Breast epithelium (tissue), 4 donors: ENCODE measurements at places on chromosomes 11 and 22.

- no peak for DNase-seq
These were observed 116.4 kb downstream of the SLC17A6 start for GRCh38 chr11:22454461-22455090.

GRCh38 chr11:60762851-60763691 lies 6.4 kb downstream of the MS4A15 start:
- DNase-seq = no peak

DNA sequence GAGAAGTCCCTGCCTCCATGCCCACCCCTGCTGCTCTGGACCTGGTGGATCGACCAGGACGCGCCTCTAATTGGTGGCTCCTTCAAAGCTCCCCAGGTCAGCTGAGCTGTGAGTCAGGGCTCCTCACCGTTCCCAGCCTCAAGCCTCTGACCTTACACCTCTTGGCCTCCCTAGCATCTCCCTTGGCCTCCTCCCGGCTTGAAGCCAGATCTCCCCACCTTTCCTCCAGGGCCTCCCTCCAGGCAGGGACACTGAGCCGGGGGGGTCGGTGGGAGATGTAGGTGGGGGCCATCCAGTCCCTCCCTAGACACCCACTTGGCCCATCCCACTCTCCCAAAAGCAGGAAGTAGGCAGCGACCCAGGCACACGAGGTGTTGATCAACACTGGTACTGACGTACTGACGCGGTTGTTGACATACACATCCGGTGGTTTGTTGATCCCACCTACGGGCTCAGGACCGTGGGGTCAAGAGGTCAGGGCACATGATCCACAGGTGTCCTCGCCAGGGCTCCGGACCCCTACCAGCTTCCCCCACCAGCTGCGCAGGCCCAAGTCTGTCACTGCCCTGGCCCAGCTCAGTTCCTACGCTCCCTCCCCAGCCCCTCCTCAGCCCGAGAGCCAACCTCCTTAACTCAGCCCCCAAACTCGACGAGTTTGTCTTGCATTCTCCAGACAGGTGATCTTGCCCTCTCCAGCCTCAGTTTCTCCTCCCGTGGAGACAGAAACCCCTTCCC lies 802 bp downstream of the ATG2A start:
- DNase-seq = peak; percentile 49

DNA sequence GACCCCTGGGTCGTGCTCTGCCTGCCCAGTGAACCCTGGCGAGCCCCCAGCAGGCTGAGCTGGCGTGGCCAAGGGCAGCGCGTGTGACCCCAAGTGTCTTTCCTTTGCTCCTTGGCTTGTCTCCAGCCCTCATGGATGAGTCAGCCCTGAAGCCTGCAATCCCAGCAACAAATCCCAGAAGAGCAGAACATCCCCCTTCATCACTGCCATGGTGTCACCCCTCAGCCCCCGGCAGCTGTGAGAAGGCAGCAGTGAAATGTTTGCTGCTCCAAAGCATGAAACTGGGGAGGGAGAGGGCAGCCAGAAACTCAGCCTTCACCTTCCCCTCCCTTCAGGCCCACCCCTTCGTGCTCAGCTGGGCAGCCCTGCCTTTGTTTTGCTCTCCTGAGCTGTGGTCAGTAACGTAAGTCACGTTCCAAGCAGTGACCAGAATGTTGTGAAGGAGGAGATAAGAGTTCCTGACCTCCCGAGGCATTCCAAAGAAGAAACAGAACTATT lies 29.8 kb downstream of the ADAMTS15 start:
- DNase-seq = no peak

DNA sequence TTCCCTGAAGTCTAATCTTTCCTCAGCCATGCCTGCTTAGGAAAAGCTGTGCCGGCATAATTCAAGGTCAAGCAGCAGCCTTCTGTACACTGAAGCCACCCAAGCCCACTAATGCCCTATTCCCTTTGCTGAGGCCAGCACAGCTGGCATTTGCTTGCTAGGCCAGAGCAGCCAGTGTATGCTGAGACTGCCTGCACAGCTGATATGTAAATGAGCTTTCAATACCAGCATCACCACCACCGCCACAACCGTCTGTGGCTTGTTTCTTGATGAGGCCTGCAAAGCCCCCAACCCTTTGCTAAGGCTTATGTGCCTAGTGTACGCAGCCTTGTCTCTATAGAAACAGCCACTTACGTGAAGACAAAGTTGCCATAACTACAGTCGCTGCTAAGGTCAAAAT lies 56.3 kb upstream of the TNRC6B start:
- DNase-seq = no peak

DNA sequence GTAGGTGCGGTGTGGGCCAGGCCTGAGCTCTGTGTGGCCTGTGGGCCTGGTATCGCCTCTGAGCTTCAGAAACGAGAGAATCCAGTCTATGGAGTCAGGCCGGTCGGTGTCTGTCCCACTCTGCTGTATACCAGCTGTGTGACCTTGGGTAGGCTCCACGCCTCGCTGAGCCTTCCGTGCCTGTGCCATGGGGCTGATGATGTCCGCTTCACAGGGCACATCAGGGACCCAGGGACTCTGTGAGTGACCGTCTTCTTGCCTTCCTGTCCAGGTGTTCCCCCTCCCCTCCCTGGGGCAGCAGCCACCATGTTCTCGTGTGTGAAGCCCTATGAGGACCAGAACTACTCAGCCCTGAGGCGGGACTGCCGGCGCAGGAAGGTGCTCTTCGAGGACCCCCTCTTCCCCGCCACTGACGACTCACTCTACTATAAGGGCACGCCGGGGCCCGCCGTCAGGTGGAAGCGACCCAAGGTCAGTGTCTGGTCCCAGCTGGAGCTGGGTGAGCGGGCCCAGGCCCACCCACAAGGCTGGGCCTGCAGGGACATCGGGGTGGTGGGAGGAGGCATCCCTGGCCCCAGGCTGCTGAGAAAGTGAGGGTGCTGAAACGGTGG lies 17.9 kb downstream of the CAPN5 start:
- DNase-seq = no peak

DNA sequence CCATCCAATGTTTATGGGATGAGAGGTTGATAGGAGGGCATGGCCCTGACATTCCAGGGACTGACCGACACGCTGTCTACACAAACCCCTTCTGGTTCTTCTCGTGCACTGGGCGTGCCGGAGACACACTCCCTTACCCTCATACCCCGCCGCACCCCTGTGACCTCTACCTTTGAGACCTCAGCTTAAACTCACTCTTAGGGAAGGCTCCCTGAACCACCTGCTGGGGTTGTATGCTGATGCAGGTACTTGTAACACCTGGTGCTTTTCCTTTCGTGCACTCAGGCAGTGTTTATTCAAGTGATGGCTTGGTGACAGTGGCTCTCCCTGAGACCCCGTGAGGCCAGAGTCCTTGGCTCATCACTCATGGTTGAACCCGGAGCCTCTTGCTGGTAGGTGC lies 12.0 kb downstream of the PPARA start:
- DNase-seq = no peak

DNA sequence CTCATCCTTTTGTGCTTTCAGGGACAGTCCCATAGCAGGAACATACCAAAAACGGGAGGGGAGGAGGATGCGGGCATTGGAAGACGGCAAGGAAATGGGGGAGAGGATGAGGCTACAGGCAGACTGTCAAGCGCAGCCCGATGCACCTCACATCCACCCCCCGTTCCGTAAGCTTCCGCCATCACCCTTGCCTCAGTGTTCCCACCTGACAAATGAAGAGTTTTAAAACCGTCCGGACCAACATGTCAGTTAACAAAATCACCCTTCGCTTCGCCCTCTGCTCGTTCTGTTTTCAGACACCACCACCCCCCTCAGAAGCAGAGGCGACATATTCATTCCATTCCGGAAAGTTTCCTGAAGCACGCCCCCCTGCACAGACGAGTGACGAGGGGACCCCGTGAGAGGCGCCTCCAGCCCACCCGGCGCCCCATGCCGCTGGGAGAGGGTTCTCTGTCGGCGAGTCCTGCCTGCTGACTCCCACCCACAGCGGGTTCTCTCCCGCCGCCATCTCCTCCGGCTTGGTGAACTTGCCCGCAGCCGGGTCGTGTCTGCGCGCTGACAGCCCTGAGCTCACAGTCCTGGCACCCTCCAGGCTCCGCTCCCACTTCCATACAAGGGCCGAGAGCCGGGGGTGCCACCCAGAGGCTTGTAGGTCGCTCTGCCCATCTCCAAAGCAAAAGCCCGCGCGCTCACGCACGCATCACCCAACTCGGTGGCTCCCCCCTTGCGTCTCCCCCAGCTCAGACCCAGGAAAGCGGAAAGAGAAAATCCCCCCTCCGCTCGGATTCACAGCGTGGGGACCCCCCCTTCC lies 1.5 kb downstream of the IGSF9B start:
- DNase-seq = no peak

DNA sequence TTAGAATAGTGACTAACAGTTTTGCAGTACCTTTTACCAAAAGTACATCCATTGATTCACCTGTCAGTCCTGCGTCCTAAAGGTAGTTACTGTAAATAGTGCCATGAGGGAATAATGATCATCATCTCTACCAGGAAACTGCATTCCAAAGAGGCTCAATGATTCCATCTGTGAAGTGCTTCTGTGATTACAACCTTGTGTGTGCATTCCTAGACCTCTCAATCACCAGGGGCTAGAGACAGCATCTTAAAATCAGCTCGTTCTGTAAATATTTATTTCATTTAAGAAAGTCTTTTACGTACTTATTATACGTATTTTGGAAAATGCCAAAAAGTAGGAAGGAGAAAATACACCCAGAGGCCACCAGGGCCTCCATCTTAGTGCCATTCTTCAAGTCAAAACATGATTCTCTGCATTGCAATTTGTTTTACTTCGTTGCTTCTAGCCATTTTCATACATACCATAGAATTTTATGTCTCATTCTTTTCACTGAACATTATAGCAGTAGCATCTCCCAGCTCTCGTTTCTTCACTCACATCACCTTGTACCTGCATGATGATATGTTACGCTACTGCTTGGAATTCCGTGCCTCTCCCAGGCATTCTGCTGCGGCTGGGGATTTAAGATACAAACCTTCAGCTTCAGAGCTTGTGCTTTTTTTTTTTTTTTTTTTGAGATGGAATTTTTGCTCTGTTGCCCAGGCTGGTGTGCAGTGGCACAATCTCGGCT lies 117.0 kb downstream of the SEZ6L start:
- DNase-seq = no peak

- no peak for DNase-seq
These were observed 269.7 kb downstream of the DYNC2H1 start for GRCh38 chr11:103378931-103379330.

DNA sequence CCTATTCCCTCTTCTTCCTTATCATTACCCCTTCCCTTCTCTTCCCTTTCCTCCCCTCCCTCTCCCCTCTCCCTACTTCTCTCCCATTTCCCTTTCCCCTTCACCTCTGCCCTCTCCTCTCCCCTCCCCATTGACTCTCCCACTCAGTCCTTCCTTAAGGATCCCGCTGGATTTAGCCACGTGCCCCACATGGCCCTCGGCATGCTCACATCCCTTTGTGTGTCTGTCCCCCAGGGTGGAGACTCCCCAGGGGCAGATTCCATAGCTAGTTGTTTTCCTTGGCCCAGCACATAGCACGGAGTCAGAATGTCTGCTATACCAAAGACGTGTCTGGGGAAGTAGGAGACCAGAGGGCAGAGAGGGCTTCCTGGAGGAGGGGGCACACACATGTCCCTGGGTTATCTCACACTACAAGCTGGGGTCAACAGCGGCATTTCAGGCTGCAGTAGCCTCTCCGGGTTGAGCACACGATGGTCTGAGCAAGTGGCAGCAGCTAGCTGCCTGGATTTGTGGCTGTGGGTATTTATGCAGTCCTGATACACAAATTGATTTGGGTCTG lies 487.0 kb downstream of the TBC1D22A start:
- DNase-seq = no peak

- DNase-seq = no peak
These were observed 676.0 kb upstream of the TENM4 start for GRCh38 chr11:80116796-80117195.

GRCh38 chr11:80146232-80146631 lies 705.4 kb upstream of the TENM4 start:
- DNase-seq = no peak

DNA sequence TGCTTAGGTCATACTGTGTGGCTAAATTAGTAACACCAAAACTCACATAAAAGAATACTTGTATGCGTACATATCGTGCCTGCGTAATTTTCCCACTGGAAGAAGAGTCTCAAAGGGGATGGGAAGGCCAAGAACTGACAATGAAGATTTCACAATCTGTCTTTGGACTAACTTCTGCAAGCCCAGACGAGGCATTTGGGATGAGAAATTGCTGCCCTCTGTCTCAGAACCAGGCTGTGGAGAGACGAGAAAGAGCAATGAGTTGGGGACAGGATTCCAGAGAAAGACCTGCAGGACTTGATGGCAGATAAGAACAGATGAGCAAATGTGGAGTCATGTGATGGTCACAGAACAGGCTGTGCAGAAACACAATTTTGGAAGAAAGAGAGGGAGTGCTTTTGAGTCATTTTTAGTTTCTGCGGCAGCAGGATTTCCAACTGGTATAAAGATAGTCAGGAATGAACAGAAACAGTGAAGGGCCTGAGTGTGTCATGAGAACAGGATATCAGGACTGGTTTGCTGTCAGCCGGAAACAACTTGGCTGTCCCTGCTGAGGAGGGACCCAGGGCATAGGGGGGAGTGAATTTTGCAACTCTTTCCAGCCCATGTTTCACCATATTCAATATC lies 82.7 kb upstream of the CTSC start:
- DNase-seq = no peak

- DNase-seq = no peak
These were observed 7.1 kb downstream of the MS4A6E start for GRCh38 chr11:60334005-60334620.

GRCh38 chr11:34169686-34170085 lies 64.3 kb downstream of the NAT10 start:
- DNase-seq = no peak

DNA sequence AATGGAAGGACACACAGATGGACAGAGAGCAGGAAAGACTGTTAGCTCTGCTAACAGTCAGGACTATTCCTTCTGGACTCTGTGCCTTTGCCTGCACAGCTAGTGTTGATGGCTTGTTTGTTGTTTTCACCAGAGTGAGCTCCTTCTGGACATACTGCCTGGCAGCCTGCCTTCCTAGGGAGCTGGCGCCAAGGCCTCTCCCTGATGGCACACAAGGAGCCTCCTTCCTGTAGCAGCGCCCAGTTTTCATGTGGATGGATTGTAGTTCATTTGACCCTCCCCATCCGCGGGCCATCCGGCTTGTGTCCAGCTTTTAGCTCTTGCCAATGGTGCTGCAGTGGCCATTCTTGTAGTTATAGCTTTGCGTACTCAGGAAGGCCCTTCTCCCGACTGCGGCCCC lies 16.6 kb upstream of the BCR start:
- peak; percentile 89 for DNase-seq

DNA sequence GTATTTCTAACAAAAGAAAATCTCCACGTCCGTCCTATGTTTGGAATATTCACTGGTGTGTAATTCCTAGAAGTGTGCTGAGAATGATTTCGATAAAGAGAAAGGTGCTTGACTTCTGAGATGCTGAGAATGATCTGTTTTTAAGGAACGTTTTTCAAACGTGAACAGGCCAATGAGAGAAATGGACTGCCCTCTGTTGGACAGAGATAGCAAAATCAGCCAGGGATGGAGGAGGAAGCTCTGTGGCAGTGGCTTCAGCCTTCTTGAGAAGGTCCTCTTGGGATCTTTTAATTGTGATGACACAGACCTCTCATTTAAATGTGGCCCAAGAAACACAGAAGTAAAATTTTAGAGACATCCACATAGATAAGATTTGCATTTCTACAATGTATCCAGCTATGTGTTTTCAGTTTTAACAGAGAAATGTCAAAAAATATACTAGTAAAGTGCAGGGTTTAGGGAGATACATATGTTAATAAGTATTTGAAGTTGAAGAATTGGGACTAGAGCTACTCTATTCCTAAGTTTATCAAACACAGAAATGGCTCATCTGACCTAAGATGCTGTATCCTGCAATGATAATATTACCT lies 84.0 kb upstream of the RCN1 start:
- no peak for DNase-seq

- no peak for DNase-seq
These were observed 195.0 kb upstream of the NECTIN1 start for GRCh38 chr11:119924017-119924416.
